ENCODE measurements at places on chromosomes 2 and 18.

DNA sequence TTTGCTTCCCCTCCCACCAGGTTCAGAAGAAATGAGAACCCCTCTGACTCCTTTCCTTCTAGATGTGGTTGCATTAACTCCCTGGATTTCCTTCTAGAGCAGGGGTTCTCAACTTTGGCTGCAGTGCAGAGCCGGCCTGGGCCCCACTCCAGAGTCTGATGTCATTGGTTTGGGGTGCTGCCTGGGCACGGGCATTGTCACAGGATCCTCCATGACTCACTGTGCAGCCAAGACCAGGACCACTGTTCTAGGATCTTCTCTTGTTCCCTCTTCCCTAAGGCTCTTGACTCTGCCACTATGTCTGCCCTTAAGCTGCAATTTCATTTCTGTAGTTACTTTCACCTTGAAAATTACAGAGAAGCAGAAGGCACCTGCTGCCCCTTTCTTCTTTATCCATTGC, 31.8 kb downstream of the TBC1D8 start:
- DNase-seq: no peak

GRCh38 chr2:202172439-202173211, 65.8 kb downstream of the SUMO1 start:
- no peak for DNase-seq

DNA sequence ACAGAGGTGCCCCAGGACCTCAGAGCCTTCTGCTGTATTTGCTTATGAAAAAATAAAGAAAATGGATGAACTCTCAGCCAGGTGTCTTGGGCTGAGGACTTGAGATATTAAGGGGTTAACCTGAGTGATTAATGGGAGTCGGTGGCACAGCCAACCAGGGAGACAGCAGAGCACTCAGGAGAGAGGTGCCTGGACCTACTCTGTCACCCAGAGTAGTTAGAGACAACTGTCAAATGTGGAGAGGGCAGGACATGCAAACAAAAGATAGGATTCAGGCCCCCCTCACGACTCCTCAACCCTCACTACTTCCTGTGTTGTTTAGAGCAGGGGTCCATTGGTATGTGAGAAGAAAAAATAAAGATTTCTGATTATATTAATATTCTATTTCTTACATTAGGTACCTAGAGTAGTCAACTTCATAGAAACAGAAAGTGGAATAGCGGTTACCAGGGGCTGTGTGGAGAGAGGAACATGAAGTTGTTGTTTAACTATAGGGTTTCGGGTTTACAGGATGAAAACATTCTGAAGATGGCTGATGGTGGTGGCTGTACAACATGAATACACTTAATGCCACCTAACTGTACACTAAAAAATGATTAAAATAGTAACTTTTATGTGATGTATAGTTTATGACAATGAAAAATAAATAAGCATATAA, 28.6 kb upstream of the CETN1 start:
- DNase-seq: no peak

- DNase-seq: no peak
Observed at GRCh38 chr2:230170532-230170931, 49.3 kb downstream of the SP110 start.

DNA sequence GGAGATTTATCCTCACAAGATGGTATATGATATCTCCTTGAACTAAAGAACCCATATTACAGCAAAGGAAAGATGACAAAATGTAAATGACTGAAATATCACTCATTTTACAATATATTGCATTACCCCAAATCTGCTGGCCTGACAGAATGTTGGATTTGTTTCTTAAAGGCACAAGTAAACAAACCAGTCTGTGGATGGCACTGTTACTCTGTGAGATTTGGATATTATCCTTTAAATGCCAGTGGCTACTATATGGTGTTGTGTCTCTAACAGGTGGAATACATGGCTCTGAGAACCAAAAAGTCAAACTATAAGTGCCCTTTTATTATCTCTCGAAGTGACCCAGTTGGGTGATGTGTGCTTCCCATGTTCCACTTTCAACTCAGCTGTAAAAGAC, 125.7 kb downstream of the PDE1A start:
- DNase-seq: no peak

DNA sequence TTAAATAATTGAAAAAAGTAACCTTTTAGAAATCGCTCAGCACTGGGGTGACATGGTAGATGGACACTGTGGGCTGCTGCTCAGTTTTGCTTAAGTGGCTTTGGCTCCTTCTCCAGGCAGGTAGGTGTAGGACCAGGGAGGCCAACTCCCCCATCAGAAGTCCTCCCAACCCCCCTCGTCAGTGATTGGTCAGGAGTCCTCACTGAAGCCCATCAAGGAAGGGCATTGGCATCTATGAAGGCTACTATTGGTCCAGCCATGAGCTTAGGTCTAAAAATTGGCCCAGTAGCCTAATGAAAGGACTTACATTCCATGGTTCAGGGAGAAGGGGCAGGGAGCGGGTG, 34.7 kb downstream of the ST3GAL5 start:
- no peak for DNase-seq

DNA sequence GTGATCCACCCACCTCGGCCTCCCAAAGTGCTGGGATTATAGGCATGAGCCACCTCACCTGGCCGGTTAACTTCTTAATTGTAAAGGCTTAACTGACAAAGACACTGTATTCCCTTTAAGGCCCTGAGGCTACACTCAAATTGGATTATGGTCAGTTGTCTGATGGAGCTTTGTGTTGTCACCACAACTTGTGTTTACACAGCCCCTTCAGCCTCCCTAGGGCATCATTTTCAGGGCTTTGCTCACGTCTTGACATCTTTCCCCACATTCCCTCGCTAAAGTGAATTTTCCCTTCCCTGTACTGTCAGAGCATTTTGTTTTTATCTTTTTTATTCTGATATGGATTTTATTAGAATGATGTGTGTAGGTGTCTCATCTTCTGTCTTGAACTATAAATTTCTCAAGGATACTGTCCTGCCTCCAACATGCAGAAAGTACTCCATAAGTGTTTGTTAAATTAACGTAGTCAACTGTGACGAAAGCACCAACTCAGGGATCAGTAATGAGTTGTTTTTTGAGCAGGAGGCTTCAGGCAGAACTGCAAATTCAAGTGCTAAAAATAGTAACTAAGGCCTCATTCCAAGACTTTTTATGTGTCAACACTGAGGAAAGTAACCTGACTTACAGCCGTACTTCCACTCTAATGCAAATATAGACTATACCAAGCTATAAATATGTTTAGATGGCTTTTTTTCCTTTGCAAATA, 77.1 kb upstream of the NARS1 start:
- no peak for DNase-seq

DNA sequence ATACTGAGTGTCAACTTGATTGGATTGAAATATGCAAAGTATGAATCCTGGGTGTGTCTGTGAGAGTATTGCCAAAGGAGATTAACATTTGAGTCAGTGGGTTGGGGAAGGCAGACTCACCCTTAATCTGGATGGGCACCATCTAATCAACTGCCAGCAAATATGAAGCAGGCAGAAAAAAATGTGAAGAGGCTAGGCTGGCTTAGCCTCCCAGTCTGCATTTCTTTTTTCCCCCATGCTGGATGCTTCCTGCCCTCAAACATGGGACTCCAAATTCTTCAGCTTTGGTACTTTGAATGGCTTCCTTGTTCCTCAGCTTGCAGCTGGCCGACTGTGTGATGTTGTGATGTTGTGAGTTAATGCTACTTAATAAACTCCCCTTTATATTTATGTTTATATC, 577.4 kb downstream of the CPS1 start:
- no peak for DNase-seq

GRCh38 chr18:24003903-24004640, 10.5 kb upstream of the TTC39C start:
- no peak for DNase-seq

GRCh38 chr2:10471955-10472354, 23.8 kb upstream of the ODC1 start:
- DNase-seq: no peak

- no peak for DNase-seq
Observed at GRCh38 chr2:241904011-241904718, 34.6 kb downstream of the RTP5 start.

GRCh38 chr2:119739580-119740255, 20.0 kb upstream of the PTPN4 start:
- no peak for DNase-seq

- DNase-seq: no peak
Observed at GRCh38 chr18:74310411-74310810, 5.2 kb upstream of the C18orf63 start.

GRCh38 chr2:113872201-113872600, 17.7 kb upstream of the ACTR3 start:
- no peak for DNase-seq

DNA sequence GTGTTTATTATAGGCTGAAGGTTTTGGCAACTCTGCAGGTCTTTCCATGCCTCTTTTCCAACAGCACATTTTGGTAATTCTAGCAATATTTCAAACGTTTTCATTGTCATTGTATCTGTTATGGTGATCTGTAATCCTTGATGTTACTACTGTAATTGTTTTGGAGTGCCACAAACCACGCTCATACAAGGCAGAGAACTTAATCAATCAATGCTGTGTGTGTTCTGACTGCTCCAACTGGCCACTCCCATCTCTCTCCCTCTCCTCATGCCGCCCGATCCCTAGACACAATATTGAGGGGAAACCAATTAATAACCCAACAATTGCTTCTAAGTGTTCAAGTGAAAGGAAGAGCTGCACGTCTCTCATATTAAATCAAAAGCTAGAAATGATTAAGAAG, 32.9 kb downstream of the HDLBP start:
- DNase-seq: no peak

DNA sequence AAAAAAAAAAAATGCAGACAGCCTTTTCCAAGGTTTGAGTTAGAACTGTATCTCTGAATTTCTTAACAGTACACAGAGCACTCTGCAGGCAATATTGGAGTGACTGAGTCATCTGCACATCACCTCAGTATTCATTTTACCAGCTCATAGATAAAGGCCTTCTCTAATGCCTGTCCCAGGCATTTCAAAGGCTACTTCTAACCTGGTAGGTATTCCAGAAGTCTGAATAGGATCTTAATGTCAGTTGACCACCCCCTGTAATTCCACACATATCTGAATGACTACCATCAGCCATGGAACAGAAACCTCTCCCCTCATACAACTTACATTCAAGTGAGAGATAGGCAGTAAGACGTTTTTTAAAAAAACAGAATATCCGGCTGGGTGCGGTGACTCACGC, 9.0 kb downstream of the METTL21A start:
- no peak for DNase-seq

DNA sequence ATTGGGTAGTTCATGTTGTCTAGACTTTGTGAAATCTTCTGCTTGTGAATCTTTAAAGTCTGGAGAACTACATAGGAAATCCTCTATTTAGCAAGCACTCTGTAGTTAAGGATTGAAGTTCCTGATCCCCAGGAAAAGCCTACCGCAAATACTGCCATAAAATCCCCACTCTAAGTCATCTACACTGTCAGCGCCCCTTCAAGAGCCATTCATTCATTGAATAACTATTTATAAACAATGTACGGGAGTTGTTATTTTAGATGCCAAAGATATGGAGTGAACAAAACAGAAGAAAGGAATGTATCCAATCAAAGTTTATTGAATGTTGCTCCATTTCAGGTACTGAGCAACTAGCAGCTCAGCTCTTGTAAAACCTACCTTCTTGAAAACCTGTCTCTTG, 36.5 kb upstream of the SLC39A10 start:
- no peak for DNase-seq

GRCh38 chr18:6326566-6326965, 88.1 kb downstream of the L3MBTL4 start:
- no peak for DNase-seq

DNA sequence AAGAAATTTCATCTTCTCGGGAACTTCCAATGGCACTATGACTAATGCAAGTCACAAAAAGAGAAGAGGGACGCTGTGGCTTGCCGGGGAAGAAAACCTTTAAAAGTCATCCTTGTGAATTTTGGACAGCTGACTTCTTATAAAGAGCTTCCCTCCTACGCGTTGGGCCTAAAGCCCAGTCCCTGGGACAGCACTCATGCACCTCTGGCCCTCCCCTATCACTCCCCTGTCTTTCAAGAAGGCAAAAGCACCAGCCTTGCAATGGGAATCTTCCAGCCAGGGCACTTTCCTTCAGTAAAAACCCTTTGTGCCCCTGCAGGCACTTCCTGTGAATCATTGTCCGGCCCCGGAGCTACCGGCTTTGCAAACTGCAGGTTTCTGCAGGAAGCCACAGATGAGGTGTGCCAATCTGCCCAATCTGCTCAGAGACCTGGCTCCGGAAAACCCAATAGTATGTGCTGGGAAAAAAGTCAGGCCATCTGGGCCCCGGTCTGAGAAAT, 7.1 kb downstream of the MREG start:
- DNase-seq: no peak

DNA sequence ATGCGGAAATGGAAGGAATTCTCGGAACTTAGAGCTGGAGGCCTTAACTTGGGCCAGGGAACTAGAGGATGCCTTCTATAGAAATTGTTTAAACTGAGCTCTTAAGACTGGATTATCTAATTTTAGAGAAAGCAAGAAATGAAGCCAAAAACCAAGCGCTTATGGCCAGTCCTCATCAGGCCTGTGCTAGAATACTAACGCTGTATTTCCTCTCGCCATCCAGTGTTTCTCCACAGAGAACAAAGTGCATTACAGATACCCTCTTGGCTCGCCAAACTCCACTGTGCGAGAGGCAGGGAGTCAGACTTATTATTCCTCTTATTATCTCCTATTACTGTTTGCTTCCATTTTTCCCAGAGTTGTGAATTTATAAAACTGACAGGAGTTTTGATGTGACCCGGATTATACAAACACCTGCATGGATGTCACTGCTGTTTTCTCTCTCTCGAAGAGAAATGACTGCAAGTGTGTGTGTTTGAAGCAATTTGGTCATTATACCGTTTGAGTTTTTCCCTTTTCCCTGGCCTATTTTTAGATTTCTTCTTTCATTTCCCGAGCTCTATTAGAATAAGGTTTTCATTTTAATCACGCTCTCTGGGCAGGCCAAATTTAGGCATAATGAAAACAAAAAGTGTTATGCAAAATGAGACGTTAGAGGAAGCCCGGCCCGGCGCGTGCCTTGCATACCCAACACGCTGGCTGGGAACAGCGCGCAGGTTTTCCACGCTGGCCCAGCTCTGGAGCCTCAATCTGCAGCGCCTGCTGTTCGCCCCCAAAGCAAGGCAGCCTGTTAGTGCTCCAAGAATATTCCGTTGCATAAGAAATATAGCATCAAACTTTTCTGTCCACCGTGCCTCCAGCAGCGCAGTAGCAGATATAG, 103.3 kb downstream of the ALK start:
- no peak for DNase-seq

GRCh38 chr2:113741091-113741490, 15.4 kb downstream of the SLC35F5 start:
- DNase-seq: no peak

DNA sequence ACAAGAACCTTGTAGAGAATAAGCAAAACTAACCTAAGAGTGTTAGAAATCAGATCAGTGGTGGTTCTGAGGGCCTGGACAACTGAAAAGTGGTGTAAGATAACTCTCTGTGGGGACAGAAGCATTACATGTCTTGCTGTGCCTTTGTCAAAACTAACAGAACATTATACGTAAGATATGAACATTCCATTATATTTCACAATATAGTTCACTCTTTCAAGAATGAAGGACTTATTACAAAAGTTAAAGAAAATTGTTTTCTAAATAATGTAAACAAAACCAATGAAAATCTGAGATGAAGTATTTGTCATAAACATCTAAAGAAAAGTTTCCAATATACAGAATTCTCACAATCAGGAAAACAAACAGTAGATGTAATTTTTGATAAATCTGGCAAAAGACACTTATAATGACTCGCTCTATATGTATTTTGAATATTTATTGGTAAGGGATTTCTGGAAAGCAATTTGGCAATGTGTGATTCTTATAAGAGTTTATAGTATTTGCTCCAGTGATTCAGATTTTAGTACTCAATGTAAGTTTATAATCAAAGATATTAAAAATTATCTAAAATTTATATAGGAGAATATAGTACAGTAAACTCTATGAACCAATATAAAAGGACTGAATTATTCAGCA, 258.4 kb downstream of the CD226 start:
- no peak for DNase-seq

All from T-helper 9 cell (primary cell).